Activated CD4-positive, alpha-beta T cell treated with anti-CD3 and anti-CD28 coated beads, Interleukin-2, amount 10 ng/mL, durations not matched to agents 7 days and 5 days (primary cell): ENCODE measurements at places on chromosomes 4 and X.

- no peak for DNase-seq
Measured at GRCh38 chr4:155433636-155434360, 57.0 kb upstream of the MAP9 start.

DNA sequence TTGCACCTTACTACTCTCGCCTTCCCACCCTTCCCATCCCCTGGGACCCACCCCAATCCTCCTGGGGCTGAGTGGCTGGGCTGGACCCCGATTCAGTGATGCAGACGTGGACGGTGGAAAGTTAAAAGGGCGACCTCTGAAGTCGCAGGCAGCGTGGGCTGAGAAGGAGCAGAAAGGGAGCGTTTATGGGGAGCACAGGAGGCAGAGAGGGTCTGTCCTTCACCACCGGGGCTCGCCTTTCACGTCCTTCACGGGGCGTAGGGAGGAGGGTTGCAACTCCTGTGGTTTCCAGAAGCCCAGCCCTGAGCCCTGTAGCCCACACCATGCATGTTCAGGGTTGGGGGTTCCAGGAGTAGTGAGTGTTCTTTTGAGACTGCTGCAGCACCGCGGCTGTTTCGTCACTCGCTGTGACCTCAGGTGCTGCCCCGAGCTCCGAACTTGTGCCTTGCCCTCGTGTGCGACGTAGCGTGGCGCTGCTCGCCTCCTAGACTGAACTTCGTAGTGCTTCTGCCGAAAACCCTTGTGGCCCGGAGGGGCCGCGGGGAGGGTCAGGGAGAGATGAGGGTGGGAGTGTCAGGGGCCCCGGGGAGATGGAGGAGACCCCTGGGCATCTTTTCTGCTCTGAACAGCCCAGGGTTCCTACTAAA, 1.6 kb downstream of the NHS start:
- DNase-seq: no peak

DNA sequence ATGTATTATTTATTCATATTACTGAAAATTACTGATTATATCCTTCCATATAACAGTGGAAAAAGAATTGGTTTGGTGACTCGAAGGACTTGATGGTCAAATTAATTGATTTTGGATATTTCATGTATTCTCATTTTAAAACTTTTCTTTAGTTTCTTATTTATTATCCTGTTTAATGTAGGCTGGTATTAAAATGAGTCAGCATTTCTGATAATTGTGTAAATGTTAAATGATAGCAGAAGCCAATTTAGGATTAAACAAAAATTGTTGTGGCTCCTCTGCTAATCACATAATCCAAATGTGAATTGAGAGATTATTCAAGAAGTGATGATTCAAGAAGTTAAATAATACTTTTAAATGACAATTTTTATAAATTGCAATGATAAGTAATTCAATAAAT, 38.7 kb downstream of the PDLIM5 start:
- DNase-seq: no peak

DNA sequence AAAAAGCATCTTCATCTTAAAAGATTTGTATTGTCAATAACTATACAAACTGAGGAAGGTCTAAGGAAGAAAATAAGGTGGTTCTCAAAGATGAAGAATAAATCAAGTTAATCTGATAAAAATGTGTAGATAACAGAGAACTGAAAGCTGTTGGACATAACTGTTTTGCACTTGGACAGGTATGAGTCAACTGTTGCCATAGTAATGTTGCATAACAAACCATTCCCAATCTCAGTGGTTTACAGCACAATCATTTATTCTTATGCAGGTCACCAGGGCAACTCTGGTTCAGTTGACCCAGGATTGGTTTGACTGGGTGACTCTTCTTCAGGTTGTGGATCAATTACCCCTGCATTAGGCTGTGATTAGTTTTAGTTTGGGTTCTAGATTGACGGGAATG, 2197.7 kb downstream of the ARAP2 start:
- no peak for DNase-seq

- DNase-seq: no peak
Measured at GRCh38 chrX:50635817-50636365, 165.3 kb upstream of the DGKK start.

DNA sequence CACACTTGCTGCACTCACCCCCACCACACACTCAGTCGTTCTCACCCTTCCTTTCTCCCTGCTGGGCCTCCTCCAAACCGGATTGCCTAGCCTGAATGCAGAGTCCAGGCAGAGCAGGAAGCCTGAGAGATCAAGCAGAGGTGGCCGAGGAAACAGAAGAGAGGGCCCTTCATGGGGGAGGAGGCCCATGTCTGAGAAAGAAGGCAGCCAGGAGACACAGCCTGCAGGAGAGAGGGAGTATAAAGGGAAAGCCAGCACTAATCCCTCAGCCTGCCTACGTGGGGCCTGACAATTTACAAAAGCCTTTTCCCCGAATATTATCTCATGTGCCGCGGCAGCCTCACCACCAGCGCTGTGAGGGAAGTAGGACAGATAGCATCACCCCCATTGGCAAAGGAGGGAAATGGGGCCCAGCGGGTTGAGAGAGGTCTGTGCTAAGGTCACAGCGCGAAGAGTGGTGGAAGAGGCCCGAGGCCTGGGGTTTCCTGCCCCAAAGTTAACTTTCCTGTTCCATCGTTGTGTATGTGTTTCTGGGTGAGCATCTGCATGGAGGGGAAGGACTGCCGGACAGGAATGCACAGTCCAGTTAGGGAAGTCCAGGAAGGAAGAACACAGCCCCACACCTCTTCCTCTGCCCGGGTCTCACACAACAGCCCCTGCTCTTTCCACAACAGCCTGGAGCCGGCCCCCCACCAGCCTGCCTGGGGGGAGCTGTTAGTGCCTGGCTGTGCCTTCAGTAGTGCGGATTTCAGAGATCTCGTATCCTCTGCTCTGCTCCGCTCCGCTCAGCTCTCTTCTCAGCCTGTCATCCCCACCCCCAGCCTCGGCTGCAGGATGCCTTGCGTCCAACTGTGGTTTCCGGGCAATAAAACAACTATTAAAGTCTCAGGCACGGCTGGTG, 50.9 kb upstream of the BCOR start:
- DNase-seq: no peak

GRCh38 chr4:143768007-143768591, 67.6 kb upstream of the FREM3 start:
- no peak for DNase-seq

GRCh38 chr4:39326468-39326977, 39.6 kb downstream of the RFC1 start:
- DNase-seq: no peak

DNA sequence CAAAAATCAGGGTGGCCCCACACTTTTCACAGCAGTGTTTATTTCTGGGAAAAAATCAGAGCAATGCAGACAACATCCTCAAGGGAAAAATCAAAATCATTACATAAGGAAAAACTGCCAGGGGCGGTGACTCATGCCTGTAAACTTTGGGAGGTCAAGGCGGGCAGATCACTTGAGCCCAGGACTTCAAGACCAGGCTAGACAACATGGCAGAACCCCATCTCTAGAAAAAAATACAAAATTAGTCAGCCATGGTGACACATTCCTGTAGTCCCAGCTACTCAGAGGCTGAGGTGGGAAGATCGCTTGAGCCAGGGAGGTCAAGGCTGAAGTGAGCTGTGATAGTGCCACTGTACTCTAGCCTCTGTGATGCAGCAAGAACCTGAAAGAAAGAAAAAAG, 102.8 kb downstream of the NAF1 start:
- no peak for DNase-seq

- DNase-seq: no peak
Measured at GRCh38 chr4:159252491-159252890, 149.6 kb downstream of the RAPGEF2 start.

GRCh38 chr4:150253965-150254630, 175.9 kb downstream of the DCLK2 start:
- DNase-seq: no peak

DNA sequence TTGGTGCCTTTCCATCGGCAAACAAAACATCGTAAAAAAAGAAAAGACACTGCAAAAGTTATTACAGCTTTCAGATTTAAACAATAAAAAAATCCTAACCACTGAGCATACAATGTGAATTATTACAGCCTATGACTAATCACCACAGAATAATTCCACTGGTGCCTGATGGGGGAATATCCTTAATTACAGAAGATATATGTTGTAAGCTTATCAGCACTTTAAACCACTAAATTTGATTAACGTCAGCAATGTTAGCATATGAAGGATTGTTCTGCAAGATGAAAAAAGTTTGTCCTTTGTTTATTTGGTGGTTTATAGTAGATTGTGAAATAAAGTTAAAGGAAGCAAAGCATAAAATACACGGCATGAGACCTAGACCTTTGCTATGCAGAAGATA, 210.2 kb upstream of the ADAMTS3 start:
- DNase-seq: no peak

GRCh38 chr4:34720571-34720970, 1523.7 kb downstream of the ARAP2 start:
- no peak for DNase-seq

GRCh38 chrX:12901486-12901885, 4.9 kb upstream of the TLR8 start:
- peak; percentile 75 for DNase-seq

DNA sequence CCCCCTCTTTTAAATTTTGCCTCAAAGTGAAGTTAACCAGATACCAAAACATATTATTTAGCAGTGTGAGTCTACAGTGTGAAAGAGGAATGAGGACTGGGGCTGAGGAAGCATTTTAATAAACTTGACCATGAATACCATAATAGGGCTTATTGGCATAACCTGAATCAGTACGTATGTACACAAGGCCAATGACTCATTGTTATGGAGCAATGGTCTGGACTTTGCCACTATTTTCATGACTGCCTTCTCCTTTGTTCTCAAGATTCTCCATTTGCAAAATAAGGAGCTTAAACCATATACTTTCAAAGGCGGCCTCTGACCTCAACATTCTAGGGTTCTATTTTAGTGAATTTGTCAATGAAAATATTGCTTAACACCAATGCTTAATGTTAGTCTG, 102.8 kb upstream of the OR13H1 start:
- DNase-seq: no peak

GRCh38 chr4:168558599-168558998, 61.7 kb downstream of the PALLD start:
- DNase-seq: no peak

- DNase-seq: no peak
Measured at GRCh38 chr4:120725639-120726580, 196.6 kb downstream of the PRDM5 start.

GRCh38 chr4:102569200-102569599, 68.0 kb downstream of the NFKB1 start:
- no peak for DNase-seq

DNA sequence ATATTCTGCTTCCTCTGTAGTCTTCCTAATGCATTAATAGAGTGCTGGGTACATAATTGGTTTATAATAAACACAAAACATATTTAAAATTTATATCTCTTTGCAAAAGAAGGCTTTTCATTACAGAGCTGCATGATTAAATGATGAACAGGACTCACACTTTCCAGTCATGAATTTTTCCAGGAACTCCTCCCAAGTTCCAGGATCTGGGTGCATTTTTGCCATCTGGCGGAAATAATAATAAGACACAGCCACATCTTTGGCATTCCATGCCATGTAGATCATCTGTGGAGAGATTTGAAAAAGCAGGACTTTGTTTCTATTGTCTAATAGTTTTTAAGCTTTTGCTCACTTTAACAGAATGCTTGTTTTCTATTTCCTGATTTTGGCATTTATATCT, 40.2 kb upstream of the SULT1B1 start:
- no peak for DNase-seq

- DNase-seq: no peak
Measured at GRCh38 chr4:177229331-177229730, 80.3 kb upstream of the NEIL3 start.

GRCh38 chr4:132065940-132066495, 1083.1 kb upstream of the PCDH10 start:
- DNase-seq: no peak

GRCh38 chr4:121187206-121187605, 23.1 kb upstream of the TNIP3 start:
- DNase-seq: no peak
